CD4-positive, alpha-beta T cell treated with Interleukin-12 subunit alpha and Interleukin-12 subunit beta, for 1 hour (primary cell): ENCODE measurements at places on chromosomes 4 and X.

GRCh38 chrX:80170581-80170980 is 156.0 kb downstream of the TBX22 start:
- DNase-seq = no peak

GRCh38 chrX:53266914-53267313 is 14.5 kb downstream of the IQSEC2 start:
- DNase-seq = no peak

DNA sequence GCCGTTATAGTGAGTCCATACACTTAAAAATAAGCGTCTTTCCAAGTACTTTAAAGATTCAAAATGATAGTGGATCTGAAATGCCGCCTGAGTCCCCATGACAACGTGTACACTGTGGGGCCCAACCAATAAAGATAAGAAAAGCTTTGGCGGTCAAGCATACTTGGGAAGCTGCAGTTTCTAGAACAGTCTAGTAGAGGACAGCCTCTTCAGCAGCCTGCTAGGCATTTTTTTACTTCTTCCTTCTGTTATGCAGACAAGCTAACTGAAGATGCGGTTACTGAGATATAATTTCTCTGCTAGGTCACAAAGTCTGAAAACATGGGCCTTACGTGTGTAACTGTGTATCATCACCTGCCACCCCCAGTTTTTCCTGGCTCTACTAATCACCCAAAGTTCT is 402 bp upstream of the UPRT start:
- no peak for DNase-seq

- no peak for DNase-seq
These were observed 26.6 kb upstream of the AMELX start for GRCh38 chrX:11266573-11267003.

- DNase-seq = no peak
These were observed 72.9 kb downstream of the MAOA start for GRCh38 chrX:43728966-43729365.

DNA sequence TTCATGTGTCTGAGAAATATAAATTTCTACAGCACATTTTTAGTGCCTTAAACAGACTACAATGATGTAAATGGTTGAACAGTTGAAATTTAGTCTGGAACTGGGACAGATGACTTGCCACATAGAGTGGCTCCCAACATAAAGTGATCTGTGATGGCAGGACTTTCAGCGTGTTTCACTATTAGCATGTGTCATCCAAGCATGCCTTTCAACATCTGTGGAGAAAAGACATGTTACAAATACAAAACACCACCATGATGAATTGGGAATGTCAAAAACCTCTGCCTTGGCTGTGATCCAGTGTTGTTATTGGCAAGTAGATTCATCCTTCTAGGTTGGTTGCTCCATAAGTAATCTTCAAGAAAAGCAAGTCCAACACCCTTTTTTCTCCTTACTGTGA is 348.7 kb downstream of the MAPK10 start:
- no peak for DNase-seq

- no peak for DNase-seq
These were observed 241.1 kb downstream of the MAPK10 start for GRCh38 chr4:86118711-86119110.

- no peak for DNase-seq
These were observed 47.5 kb upstream of the SCRG1 start for GRCh38 chr4:173446416-173446815.

DNA sequence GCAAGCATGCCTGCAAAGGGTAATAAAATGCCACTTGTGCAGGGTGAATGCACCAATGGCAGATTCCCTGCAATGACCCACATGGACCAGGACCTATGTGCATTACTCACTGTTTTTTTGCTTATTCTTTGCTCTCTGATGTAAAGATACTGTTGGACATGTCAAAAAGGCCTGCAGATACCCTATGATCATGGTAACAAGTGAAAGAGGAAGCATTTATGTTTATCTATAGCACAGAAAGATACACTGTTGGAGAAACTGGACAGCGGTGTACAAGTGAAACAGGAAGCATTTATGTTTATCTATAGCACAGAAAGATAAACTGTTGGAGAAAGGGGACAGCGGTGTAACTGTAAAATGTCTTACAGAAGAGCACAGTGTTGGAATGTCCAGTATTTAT is 127.5 kb downstream of the PAPSS1 start:
- DNase-seq = no peak

- no peak for DNase-seq
These were observed 4.9 kb downstream of the EREG start for GRCh38 chr4:74369855-74370254.

DNA sequence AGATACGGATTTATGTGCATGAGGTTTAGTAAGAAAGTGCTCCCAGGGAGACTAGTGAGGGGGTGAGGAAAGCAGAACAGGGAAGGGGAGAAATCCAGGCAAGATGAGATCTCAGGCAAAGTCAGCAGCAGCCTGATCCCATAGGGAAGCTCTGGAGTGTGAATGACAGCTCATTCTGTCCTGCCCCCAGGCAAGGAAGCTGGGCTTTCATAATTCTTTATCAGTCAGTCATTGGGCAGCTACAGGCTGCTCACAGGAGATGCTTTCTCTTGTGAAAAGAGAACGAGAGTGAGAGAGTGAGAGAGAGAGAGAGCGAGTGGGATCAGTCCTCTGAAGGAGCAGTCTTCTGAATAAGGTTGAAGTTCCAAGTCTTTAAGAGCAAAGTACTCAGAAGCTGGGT is 48.1 kb downstream of the SRPX start:
- DNase-seq = no peak

- DNase-seq = no peak
These were observed 12.2 kb upstream of the ZNF280C start for GRCh38 chrX:130280901-130281300.

DNA sequence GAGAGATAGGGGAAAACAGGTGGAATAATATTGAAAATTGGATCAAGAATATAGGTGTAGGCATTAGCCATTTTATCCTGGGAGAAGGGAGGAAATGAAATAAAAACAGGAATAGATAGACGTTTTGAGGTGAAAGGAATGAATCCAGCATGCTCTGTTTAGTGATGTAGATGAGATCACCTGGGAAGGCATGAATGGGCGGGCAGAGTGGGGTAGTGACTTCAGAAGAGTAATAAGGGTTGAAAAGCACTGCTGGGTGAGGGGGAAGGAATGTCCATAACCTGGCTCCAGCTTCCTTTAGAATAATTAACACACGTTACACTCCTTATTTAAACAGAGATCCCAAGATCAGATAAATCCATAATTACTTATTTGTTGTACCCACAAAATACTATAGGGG is 191.1 kb upstream of the ANXA3 start:
- no peak for DNase-seq

DNA sequence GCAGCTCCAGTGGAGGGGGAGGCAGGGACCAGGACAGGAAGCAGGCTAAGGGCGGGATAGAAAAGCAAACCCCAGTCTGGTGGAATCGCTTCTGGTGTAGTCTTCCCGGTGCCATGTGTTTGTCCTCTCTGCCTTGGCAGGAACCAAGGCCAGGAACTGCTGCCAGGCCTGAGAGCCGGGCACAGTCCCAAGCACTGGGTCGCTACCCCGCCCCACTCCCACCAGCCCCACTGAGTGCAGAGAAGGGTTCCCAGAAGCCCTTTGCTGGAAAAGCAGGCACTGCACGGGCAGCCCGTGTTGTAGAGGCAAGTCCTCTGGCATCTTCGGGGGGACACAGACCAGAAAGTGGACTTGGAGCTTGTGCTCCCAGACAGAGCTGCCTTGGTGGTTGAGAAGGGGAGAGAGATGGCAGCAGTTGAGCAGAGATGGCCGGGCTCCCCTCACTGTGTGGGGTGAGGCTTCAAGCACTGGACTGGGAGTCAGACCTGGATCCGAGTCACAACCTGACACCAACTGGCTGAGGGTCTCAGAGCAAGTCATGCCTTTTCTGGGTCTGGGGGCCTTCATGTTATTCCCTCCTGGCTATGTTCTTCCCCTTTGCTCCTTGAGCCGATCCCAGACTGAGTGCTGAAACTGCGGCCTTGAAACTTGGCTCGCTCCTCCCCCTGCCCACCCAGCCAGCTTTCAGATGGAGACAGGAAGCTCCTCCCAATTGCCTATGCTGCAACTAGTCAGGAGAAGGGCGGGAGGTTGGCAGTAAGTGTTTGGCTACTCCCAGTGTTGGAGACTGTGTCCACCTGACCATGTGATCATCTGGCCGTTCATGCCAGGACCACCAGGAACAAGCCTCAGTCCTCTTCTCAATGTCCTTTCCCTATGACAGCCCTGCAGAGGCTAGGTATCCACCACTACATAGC is 59.7 kb upstream of the MTM1 start:
- DNase-seq = no peak

DNA sequence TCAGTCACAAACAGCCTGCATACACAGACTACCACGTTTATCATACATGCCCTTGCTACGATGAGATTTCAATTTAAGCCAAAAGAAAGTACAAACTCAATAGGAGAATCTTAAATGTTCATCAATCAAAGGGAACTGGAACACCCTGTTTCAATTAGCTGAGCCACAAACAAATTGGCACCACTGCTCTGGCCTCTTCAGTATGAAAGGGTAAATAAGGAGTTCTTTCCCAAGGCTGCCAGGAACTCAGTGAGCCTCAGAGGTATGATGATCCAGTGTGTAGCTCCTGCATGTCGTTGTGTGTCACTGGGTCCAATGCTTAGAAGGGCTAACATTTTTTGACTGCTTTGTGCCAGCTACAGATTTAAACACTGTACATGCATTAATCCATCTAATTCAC is 5.4 kb downstream of the RNF150 start:
- DNase-seq = no peak

GRCh38 chr4:100268789-100269188 is 78.5 kb upstream of the DDIT4L start:
- no peak for DNase-seq

GRCh38 chr4:38132107-38132673 is 172.0 kb downstream of the PTTG2 start:
- DNase-seq = peak; percentile 80

DNA sequence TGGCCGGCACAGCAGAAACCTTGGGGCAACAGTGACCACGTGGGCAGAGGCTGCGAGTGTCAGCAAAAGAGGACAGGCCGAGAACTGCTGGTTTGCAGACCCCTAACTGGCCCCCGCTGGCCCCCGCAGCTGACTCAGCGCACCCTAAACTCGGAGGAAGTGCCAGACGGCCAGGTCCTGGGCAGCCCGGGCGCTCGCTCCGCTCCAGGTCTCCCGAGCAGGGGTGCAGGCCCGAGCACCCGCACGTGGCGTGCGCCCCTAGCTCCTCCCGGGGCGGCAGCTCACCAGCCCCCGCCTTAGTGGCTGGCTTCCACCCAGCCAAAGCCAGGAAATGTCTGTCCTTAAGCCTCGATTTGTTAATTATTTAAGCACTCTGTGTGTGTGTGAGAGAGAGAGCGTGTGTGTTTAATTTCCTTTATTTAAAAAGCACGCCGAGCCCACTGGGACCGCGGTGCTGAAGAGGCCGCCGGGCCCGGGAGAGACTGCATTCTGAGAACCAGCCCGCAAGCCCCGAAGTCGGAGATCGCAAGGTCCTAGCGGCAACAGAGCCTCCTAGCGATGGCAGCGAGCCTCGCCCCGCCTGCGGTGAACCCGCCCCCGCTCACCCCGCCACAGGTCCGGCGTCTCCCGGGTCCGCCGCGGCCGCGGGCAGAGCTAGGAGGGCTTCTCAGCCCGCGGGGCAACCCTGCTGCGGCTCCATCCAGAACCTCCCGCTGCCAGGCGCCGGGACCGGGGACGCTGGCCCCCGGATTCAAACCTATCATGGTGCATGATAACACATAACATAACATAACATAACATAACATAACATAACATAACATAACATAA is 45.9 kb upstream of the CDKN2AIP start:
- DNase-seq = peak; percentile 68

GRCh38 chr4:107366016-107366735 is 330.1 kb upstream of the DKK2 start:
- DNase-seq = no peak

- no peak for DNase-seq
These were observed 102.3 kb upstream of the MAB21L2 start for GRCh38 chr4:150479657-150480056.

GRCh38 chr4:156321203-156321602 is 367.5 kb upstream of the CTSO start:
- no peak for DNase-seq

DNA sequence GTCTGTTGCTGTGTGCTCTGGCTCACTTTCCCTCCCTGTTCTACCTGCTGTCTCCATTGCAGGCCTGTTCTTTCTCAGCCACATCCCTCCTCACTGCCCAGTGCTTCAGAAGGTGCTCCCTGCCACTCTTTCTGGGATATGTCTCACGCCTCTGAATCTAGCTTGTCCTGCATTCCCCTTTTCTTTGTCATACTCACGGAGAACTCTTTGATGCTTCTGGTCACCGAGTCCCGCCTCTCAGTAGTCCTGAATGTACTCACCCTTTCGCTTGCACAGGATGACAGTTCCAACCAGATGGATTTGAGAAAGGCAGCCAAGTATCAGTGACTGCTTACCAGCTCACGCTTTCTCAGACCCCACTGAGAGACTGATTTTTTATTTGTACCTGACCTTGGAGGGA is 65.2 kb upstream of the TLR2 start:
- no peak for DNase-seq

- no peak for DNase-seq
These were observed 94.3 kb upstream of the FAM47B start for GRCh38 chrX:34848281-34848680.

DNA sequence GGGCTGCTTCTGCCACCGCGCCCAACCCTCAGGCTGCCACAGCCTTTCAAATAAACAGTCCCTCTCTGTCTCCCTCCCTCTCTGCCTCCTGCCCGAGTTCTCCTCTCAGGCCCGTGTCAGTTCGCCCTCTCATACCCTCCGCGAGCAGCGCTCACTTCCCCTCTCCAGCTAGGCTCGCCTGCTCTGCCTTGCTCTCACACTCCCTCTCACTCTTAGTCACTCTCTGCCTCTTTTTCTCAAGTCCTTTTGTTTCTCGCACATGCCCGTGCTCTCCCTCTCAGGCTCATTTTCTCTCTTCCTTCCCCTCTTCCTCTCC is 3.2 kb downstream of the EFNB1 start:
- DNase-seq = no peak

DNA sequence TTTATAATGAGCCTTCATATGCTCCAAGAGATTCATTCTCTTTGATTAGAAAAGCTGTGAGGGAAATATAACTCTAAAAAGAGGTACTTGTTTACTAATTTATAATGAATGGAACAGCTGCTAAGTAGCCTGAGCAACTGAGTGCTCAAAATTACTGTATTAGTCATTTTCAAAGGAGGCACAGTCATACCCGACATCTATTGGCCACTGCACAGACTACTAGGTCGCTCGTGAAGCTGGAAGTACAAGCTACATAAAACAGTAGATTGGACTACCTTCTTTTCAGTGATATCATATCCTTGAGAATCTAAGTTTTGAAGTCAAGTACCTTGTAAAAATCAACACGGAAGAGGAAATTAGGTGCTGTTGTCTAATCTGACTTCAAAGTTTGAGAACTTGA is 52.0 kb upstream of the GLRB start:
- no peak for DNase-seq

- no peak for DNase-seq
These were observed 303.3 kb downstream of the FRMPD4 start for GRCh38 chrX:12441381-12442128.

DNA sequence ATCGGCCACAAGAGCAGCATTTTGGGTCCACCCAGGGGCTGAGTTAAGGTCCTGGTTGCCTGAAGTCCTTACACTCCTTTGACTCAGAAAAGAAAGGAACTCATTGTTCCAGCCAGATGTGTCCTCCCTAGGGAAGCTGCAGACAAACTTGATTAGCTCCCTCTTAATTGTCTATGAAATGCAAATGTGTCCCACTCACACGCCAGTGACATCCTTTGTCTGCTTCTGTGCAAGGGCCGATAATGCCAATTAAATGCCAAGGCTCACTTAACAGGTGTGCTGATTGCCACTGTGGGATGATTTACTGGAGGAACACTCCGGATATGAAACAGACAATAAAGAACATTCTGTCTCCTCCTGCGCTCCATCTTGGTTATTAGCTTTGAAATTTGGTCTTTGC is 332.9 kb upstream of the CPEB2 start:
- no peak for DNase-seq
